ENCODE measurements at places on chromosomes 7 and 10. TPM values are rescaled to one million over a fixed set of nuclear protein-coding genes. Genes with fewer than 3 reads are reported as not detected.

Gene GIMAP8
- 241 TPM for total RNA-seq

Gene MEIG1
- 0.22 TPM for total RNA-seq

Gene CDNF
- total RNA-seq = 1.0 TPM

Gene SIRT1
- total RNA-seq = 10.5 TPM

Gene TMEM273
- 5.6 TPM for total RNA-seq

Gene NRG3
- total RNA-seq = 10.6 TPM

Gene ANXA8L1
- not detected for total RNA-seq

Gene MCM10
- 2.0 TPM for total RNA-seq

Gene CRYGN
- not detected for total RNA-seq

Gene AASS
- 25.1 TPM for total RNA-seq

Gene ZFAND2A
- 14.1 TPM for total RNA-seq

Gene C10orf71
- not detected for total RNA-seq

Gene SPDYE1
- not detected for total RNA-seq

Gene SERPINE1
- total RNA-seq = 74.3 TPM

Gene TMEM270
- total RNA-seq = not detected

Gene LIPF
- total RNA-seq = not detected

Gene ZSCAN25
- 9.9 TPM for total RNA-seq

Gene SLC18A3
- total RNA-seq = not detected

Gene LIPK
- not detected for total RNA-seq

Gene CREB5
- total RNA-seq = 2.1 TPM

Gene ST7
- 12.0 TPM for total RNA-seq

Gene PTPRE
- 154 TPM for total RNA-seq

Gene EPO
- not detected for total RNA-seq

Gene TMEM176A
- not detected for total RNA-seq

Gene GRID2IP
- total RNA-seq = 0.09 TPM

Gene AKR1B1
- 25.7 TPM for total RNA-seq

Gene PRSS58
- not detected for total RNA-seq

Gene CASP2
- total RNA-seq = 17.4 TPM

Gene RNF133
- 0.76 TPM for total RNA-seq

Gene TAS2R3
- total RNA-seq = 0.33 TPM

Gene MDFIC
- total RNA-seq = 73.8 TPM

Gene RAMP3
- 467 TPM for total RNA-seq

Gene SPDYE5
- not detected for total RNA-seq

Gene LRRD1
- not detected for total RNA-seq

Gene DLX5
- total RNA-seq = not detected

Gene INMT
- not detected for total RNA-seq

Gene SLC13A4
- not detected for total RNA-seq

Gene CYP2C19
- not detected for total RNA-seq

Gene TMEM140
- 45.4 TPM for total RNA-seq

Gene MEOX2
- total RNA-seq = 6.2 TPM

Gene ADRA2A
- total RNA-seq = under 0.01 TPM

Gene H2BK1
- not detected for total RNA-seq

Gene CTAGE15
- total RNA-seq = 0.11 TPM

Gene PPRC1
- total RNA-seq = 5.5 TPM

All from dermis lymphatic vessel endothelial cell (primary cell).